Smooth muscle cell of bladder (primary cell): ENCODE measurements at places on chromosomes 7 and 10. TPM values are rescaled to one million over a fixed set of nuclear protein-coding genes. Genes with fewer than 3 reads are reported as not detected.

The NME8 gene
- not detected in 2 replicates for total RNA-seq

The CLRN3 gene
- total RNA-seq, result not detected in 2 replicates

The ASAH2 gene
- 0.74 and 1.00 TPM in 2 replicates for total RNA-seq

The EN2 gene
- under 0.01 TPM in 1 of 2 replicates, not detected in the other for total RNA-seq

The KIAA1549 gene
- 1.4 and 1.5 TPM in 2 replicates for total RNA-seq

The ERVW-1 gene
- total RNA-seq, result 0.09 TPM in 1 of 2 replicates, not detected in the other

The BHLHA15 gene
- 0.37 TPM in 1 of 2 replicates, not detected in the other for total RNA-seq
